Muscle of arm (tissue), 14 donors: ENCODE measurements at places on chromosomes 16 and 17. TPM values are rescaled to one million over a fixed set of nuclear protein-coding genes. Genes with fewer than 3 reads are reported as not detected.

GRCh38 chr17:42562388-42563142, 617 bp downstream of the COASY start:
- DNase-seq, result no peak

GRCh38 chr17:72421128-72422092, 300.6 kb downstream of the SOX9 start:
- no peak for DNase-seq

- no peak for DNase-seq
These were observed 14.6 kb upstream of the KCTD13 start for GRCh38 chr16:29940656-29941055.

DNA sequence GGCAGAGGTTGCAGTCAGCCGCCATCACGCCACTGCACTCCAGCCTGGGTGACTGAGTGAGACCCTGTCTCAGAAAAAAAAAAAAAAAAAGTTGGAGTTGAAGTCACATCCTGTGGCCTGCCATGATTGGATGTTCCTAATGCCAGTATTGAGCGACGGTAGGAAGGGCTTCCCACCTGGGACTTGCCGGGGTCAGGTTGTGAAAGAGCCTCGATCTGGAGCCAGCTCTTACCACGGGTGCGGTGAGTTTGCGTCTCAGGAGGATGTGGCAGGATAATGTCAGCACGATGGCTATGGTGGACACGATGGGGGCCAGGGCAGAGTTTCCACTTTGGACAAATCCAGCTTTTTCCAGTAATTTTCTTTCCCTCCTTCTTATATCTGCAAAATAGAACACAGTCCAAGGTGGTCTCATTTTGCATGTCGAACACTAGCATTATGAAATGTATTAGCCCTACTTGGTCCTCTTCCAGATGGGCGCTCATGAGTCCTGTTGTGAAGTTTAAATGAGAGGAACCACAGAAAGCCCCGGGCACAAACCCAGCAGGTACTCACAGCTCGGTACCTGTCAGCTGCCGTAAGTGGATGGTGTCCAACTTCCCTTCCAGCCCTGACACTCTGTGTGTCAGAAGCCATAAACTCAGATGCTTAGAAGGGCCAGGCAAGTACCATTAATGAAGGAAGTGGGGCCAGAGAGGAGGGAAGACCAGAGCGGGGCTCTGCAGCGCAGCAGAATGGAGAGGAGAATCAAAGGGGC, 22.2 kb downstream of the ABCC12 start:
- DNase-seq, result no peak

DNA sequence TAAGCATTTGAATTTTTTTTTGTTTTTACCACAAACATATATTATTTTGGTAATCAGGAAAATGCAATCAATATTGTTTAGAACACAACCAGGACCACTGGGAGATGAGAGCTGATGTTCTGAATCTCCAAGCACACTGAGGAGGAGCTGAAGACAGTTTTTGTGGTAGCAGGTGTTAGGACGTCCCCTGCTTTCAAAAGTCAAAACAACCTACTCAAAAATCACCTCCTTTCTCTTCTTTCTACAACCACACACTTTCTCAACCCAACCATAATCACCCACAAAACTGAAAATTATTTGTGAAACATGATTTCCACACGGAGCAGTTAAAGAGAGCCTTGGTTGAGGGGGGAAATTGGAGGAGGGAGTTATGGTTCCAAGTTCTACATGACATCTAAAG, 26.7 kb upstream of the CFAP20 start:
- no peak for DNase-seq

Gene CRISPLD2
- polyA plus RNA-seq, result 6.9 TPM

Gene KRTAP4-6
- polyA plus RNA-seq, result not detected

Gene ICAM2
- polyA plus RNA-seq, result 23.6 TPM

Gene LIG3
- polyA plus RNA-seq, result 19.4 TPM

Gene SP6
- 0.61 TPM for polyA plus RNA-seq

Gene KRTAP9-9
- polyA plus RNA-seq, result not detected
